ENCODE measurements at places on chromosomes 3 and 15.

GRCh38 chr3:47803480-47804025 is 615 bp downstream of the DHX30 start:
- DNase-seq: no peak

DNA sequence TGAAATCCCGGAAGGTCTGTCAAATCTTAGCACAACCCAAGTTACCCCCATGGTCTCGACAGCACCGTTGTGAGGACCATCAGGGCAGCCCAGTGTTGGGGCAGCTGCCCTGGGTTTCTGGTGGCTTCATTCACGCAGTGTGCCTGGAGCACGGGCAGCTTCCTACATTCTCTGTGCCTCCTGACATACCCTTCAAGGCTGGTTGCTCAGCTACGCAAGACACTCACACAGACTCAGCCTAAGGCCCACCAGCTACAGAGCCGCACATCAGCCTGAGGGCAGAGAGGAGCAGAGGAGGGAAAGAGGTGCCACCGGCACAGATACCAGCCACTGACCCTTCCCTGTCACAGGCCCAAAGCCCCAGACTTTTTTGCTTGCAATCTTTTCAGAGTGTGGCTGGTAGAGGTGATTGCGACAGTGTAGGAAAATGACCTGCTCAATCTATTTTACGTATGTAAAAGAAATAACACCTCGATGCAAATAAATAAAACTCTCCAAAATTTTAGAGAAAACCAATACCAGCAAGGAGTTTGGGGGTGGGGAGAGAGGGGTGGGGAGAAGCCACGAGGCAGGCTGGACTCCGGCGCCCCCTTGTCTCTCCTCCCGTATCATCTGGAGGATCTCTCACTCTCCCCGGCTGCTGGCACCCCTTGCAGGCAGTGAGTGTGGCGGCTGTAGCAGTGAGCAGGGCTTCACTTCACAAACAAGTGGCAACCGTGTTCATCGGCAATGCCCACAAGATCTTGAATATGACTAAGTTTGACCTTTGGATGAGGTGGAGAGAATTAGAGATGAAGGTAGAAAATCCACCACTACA is 12.7 kb downstream of the CSPG5 start:
- DNase-seq: no peak

DNA sequence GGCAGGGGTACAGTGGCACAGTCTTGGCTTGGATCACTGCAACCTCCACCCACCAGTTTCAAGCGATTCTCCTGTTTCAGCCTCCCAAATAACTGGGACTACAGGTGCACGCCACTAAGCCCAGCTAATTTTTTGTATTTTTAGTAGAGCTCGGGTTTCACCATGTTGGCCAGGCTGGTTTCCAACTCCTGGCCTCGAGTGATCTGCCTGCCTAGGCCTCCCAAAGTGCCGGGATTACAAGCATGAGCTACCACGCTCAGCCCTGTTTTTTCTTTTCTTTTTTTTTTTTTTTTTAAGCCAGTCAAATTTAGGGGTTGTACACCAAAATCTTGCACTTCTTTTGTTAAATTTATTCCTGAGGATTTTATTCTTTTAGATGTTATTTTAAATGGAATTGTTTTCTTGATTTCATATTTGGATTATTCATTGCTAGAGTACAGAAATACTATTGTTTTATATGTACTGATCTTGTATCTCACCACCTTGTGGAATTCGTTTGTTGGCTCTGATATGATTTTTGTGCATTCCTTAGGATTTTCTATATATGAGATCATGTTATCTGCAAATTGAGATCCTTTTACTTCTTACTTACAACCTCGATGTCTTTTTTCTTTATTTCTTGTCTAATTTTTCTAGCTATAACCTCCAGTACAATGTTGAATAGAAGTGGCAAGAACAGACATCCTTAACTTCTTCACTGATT is 65.6 kb downstream of the ZNF609 start:
- no peak for DNase-seq

GRCh38 chr15:73655724-73656123 is 22.5 kb upstream of the NPTN start:
- no peak for DNase-seq

GRCh38 chr3:159854500-159855124 is 134.0 kb upstream of the IL12A start:
- no peak for DNase-seq

GRCh38 chr3:113634782-113635474 is 61.5 kb downstream of the USF3 start:
- no peak for DNase-seq

GRCh38 chr3:9783954-9784353 is 8.3 kb downstream of the TADA3 start:
- DNase-seq: no peak

GRCh38 chr15:77840991-77841775 is 208.5 kb upstream of the LINGO1 start:
- no peak for DNase-seq

DNA sequence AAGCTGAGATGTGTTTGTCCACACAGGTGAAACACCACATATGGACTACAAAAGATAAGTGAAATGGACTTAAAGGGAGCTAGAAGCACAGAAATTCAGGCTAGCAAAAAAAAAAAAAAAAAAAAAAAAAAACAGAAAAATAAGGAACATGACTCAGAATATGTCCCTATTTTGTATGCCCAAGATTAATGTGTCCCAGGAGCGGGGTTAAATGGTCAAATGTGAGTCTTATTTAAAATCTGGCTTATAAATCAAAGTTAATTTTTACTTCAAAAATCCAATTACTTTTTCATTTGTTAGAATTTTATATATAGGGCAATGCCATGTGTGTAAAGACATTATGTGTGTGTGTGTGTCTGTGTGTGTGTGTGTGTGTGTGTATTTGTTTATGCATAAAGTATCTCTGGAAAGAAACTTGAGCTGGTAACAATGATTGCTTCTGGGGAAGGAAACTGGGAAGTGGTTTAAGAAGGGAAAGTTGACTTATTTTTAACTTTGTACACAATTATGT is 986.5 kb downstream of the ROBO2 start:
- DNase-seq: no peak

DNA sequence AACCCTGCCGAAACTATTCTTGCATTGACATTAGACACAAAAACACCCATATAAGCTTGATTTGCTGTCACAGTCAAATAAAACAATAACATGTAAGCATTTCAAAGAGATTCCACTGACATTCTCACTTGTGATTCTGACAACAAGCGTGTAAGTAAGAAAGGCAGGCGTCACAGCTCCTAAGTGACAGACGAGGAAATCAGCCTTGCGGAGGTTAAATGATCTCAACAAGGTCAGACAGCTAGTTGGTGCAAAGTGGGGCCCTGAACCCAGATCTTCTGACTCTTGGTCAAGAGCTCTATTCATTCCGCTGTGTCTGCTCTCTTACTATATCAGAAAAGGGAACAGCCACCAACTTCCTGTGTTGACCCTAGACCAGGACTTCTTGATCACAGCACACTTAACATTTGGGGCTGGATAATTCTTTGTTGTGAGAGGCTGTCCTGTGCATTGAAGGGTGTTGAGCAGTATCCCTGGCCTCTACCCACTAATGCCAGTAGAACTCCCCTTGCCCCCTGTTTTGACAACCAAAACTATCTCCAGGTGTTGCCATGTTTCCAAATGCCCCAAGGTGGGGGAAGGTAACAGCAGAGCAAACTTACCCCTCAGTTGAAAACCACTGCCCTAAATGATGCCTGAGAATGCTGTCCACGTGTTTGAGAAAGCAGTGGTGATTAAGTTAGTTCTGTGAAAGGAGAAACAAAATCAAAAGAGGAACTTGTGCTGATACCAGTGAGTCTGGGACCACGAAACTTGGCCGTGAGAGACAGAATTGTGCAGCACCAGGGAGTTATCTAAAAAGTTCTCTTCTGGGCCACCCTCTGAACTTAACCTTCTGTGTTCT is 86.1 kb downstream of the LIPC start:
- DNase-seq: no peak

DNA sequence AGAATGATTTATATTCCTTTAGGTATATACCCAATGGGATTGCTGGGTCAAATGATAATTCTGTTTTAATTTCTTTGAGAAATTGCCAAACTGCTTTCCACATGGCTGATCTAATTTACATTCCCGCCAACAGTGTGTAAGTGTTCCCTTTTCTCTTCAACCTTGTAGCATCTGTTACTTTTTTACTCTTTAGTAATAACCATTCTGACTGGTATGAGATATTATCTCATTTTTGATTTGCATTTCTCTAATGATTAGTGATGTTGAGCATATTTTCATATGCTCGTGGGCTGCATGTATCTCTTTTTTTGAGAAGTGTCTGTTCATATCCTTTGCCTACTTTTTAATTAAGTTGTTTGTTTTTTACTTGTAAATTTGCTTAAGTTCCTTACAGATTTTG is 1264.2 kb downstream of the OTOL1 start:
- no peak for DNase-seq

- DNase-seq: no peak
Observed at GRCh38 chr3:193593668-193594030, 641 bp downstream of the OPA1 start.

DNA sequence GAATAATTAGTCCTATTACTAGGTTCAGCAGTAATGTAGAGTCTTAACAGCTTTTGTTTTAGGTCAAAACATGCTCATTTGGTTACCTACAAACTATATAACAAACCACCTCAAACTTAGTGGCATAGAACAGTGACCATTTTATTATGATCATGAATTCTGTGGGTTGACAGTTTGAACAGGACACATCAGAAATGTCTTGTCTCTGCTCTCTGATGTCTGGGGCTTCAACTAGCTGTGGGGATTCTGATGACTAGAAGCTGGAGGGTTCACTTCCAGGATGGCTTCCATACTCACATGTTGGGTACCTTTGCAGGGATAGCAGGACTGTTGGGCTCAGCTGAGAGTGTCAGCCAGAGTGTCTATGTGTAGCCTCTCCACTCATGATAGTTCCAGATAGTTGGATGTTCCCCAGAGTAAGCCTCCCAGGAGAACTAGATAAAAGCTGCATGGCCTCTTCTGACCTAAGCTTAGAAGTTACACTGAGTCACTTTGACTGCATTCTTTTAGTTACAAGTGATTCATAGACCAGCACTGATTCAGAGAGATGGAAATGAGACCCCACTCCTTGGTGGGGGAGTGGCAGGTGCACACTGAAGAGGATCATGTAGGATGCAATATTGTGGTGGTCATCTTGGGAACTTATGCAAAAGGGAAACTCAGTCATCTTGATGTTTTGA is 32.6 kb downstream of the PLCL2 start:
- no peak for DNase-seq

DNA sequence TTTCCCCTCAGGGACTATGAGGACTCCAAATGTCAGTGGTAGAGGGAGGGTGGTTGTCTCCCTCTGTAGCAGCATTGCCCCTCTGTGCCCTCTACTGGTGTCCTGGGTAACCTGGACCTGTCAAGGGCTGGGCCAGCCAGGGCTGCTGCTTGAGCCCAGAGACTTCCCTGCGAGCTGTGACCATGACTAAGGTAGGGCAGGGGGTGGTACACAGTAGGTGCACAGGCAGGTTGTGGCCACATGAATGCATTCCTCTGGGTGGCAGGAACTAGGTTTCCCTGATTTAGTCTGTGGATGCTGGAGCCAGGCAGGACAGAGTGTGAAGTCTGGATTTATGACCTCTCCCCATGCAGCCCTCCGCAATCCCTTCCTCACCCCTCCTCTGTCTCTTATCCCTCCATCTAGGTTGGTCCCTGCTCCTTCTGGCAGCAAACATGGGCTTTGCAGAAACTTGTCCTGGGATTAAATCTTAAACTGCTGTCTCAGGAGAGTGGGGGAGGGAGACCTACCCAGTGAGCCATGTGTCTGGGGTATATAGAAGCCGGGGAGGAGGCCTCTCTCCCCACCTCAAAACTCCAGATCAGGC is 8.7 kb upstream of the SEMA3F start:
- no peak for DNase-seq

DNA sequence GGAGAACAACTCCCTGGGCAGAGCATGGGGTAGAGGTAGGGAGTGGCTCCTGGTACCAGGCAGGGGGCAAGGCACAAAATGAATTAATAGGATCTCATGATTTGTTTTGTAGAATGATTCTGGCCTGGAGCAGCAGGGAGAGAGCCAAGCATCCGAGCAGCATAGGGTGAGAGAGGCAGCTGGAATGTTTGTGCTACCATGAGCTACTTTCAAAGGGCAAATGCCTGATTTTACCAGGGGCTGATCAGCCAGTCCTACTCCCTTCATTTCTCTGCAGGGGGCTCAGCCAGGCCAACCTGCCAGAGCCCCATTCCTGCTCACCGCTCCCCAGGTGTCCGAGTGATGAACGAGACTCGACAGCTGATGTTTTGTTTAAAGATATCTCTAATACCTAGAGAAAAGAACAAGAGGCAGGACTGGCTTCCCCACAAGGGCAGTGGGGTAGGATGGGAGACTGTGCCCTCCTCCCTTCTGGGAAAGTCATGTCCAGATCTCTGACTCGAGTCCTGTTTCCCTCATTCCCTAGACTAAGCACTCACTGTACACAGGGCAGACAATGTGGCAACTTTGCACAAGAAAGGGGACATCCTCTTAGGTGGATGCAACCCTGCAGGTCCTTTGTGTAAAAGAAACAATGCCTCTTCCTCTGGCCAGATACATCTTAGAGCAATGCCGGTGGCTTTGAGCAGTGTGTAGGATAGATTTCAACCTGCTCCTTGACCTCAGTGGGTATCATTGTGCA is 12.9 kb downstream of the DUOX2 start:
- no peak for DNase-seq

DNA sequence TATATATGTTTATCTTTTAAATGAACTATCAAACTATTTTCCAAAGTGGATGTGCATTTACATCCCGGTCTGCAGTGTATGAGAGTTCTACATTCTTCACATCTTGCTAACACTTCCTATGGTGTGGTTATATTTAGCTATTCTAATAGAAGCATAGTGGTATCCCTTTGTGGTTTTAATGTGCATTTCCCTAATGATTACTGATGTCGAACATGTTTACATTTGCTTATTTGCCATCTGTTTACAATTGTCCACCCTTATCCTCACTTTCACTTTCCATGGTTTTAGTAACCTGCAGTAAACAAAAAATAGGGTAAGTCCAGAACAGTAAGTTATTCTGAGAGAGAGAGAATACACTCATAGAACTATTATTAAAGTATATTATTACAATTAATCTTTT is 360.5 kb upstream of the NAALADL2 start:
- DNase-seq: no peak

- no peak for DNase-seq
Observed at GRCh38 chr3:154102225-154102624, 19.0 kb upstream of the ARHGEF26 start.

GRCh38 chr15:72006382-72006781 is 111.6 kb downstream of the MYO9A start:
- DNase-seq: no peak

DNA sequence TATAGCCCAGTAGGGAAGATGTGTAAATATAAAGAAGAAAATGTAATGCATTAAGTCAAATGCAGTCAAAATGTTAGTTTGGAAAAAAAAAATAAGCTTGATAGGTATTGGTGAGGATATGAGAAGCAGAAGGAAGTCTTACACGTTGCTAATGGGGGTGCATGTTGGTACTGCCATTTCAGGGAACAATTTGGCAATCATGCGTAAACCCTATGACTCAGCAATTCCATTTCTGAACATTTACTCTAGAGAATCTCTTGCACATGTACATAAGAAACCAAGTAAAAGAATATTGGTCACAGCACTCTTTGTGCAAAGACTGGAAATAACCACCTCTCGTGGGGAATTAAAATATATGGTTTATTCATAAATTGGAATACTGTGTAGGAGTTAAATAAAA is 35.5 kb upstream of the TIMP4 start:
- no peak for DNase-seq

Measured in stimulated activated CD8-positive, alpha-beta memory T cell treated with anti-CD3 and anti-CD28 coated beads, Interleukin-15, amount 100 ng/mL, for 4 hours (primary cell).